ENCODE measurements at places on chromosomes 12 and 14.
A peak's percentile ranks its signal among the peaks of the same experiment; 100 is the strongest.

- DNase-seq = no peak
Measured at GRCh38 chr12:93261505-93262094, 116.1 kb upstream of the NUDT4 start.

DNA sequence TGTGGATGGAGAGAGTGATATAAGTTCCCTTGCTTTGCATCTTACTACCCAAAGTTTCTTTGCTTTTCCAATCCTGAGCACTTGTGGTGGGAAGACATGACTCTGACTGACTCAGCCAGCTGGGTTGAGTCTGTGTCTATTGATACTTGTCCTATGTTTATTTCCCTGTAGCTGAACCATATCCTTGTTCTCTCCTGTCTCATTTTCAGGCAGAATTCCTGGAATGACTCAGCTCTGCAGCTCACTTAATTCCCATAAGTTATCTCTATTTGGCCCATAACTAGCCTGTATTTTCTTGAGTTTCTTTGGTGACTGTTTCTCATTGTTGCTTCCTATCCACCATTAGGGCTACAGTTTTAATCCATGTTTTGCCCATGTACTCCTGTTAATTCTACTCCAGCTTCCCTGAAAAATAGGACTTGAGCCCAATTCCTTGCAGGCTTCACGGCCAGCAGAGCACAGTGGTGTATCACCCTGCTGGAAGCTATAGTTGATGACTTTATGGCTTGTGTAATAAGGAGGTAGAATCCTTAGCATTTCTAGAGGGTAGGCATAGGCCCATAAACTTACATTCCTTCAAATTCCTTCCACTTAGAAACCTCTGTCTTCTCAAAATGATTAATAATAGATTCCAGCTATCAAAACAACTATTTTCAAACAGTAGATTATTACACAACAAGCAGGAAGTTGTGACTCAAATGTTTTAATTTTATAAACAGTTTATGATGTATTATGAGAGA is 183.1 kb downstream of the TMTC3 start:
- DNase-seq = peak; percentile 93

- DNase-seq = no peak
Measured at GRCh38 chr14:45181806-45182205, 46.1 kb downstream of the FANCM start.

DNA sequence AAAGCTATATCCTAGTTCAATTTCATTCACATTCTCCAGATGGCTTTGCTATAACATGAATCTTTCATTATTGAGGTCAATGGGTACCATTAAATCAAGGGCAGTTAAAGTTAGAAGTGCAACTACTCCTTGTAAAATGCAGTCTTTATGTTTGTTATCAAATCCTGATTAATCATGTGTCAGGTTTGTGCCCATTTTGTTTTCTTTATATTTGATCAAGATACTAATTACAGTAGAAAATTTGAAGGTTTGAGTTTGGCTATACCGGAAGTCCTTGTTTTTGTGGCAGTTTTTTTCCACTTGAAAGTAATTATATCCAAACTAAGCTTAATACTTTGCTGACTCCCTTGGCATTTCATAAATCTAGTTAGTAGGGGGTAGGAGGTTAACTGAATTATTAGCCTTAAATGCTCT is 513.0 kb downstream of the DIO2 start:
- no peak for DNase-seq

DNA sequence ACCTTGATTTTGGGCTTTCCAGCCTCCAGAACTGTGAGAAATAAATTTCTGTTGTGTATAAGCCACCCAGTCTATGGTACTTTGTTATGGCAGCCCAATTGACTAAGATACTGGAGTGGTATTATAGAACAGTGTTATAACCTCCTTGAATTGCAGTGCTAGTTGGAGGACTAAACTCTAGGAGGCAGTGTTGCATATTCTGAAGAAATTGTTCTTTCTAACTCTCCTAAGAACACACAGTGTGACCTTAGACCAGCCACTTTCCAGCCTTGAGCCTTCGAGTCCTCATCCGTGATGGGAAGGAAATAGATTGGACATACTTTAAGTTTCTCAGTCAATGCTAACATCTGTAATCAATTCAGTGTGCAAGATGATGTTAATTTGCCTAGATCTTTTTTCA is 22.4 kb upstream of the LRRC10 start:
- no peak for DNase-seq

- DNase-seq = no peak
Measured at GRCh38 chr14:82778008-82778590, 1244.4 kb upstream of the SEL1L start.

DNA sequence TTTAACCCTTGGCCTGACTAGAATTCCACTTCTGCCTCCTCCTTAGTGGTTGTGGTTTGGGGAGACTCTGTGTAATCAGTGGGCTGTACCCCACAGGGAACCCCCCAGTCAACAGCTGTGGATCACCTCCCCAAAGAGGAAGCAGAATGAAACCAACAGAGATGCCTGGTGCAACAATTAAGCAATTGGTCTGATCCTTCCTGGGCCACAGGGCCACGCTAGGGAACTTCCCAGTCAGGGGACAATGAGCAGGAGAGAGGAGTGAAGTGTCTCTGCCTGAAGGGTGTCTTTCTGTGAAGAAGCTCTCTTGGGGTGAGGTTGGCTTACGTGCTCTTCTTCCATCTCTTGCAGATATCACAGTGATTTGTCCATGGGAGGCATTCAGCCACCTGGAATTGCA is 8.2 kb downstream of the PDE6H start:
- no peak for DNase-seq

DNA sequence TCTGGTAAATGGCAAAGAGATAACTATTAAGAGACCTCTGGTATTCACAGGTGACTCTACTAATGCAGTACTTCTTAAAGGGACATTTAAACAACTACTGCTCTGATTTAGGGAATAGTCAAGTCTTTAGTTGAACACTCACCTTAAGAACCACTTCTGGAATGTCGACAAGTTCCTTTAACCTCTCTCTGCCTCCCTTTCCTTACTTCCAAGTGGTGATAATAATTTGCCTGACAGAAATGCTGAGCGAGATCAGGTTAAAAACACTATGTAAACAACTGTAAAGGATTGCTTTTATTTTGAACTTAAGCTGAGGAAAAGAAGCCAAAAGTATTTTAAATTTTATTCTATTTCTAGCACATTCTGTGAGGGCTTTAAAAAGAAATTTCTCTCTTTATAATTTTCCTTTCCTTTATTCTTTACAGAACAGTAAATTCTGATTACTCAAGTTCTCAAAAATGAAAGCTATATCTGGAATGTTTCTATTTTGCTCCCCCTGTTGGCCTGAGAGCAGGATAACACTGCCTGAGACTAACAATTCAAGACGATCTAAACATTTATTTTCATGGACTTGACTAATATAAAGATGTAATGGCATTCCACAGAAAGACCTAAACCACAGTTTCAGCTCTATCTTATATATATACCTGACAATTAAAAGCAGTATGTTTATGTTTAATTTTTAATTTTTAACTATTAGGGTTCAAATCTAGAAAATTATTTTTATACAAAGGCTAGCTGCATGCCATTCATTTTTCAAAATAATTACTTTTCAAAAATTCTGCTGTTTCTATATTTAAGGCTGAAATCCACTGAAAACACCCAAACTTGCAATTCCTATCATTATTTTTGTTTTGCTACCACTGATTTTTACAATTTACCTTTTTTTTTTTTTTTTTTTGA is 29.2 kb downstream of the ZCCHC8 start:
- DNase-seq = peak; percentile 50

DNA sequence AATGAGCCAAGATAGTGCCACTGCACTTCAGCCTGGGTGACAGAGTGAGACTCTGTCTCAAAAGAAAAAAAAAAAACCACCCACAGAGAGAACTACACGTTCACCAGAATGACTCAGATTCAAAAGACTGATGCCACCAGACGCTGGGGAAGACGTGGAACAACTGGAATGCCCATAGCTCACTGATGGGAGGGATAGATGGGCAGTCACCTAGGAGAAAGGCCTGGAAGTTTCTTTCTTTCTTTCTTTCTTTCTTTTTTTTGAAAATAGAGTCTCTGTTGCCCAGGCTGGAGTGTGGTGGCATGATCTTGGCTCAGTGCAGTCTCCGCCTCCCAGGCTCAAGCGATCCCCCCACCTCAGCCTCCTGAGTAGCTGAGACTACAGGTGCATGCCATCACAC is 10.0 kb upstream of the KLC1 start:
- no peak for DNase-seq

- DNase-seq = no peak
Measured at GRCh38 chr12:96063046-96063445, 27.7 kb upstream of the LTA4H start.

DNA sequence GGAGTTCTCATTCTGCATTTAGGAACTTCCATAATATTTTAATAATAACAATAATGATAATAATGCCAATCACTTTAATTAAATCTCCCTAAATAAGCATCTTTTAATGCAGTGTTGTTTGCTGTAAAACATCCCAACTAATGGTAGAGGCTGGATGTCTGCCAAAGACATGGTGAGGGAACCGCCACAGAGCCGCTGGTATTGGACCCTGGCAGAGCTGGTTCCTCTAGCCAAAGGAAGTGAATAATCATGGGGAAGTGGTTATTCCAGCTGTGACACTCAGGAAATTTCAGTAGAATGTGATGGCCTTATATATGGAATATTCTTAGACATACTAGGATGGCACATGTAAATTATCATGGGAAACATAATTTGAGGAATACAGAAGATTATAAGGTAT is 483.3 kb downstream of the ZFP36L1 start:
- DNase-seq = no peak

DNA sequence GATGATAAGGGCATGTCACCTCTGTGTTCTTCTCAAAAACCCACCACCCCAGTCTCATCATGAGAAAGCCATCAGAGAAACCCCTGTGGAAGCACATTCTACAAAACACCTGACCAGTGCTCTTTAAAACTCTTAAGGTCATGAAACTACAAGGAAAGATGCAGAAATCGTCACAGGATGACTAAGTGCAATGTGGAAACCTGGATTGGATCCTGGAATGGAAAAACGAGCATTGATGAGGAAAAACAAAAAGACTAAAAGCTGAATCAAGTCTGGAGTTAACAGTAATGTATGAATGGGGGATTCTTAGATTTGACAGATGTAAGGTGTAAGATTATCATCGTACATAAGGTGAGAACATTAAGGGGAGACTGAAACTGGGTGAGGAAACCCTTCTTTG is 211.0 kb downstream of the TBX5 start:
- no peak for DNase-seq

DNA sequence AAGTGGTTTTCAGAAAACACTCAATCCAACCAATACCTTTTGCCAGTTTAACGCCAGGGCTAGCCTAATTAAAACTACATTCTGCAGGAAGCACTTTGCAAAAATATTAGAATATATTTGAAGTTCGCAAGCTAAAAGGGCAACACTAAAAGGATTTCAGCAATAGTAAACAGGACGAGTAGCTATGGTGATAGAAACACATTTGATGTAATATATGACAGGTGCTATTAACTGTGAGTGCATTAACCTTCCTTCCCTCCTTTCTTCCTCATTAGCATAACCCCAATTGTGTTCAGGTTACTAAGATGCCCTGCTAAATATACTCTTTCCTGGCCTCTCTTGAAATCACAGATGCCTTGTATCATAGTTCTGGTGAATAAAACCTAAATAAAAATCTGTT is 85.6 kb upstream of the TMCC3 start:
- DNase-seq = no peak

GRCh38 chr14:24659916-24660570 is 26.1 kb upstream of the GZMB start:
- no peak for DNase-seq

- DNase-seq = no peak
Measured at GRCh38 chr14:80958226-80958625, 2.8 kb downstream of the TSHR start.

DNA sequence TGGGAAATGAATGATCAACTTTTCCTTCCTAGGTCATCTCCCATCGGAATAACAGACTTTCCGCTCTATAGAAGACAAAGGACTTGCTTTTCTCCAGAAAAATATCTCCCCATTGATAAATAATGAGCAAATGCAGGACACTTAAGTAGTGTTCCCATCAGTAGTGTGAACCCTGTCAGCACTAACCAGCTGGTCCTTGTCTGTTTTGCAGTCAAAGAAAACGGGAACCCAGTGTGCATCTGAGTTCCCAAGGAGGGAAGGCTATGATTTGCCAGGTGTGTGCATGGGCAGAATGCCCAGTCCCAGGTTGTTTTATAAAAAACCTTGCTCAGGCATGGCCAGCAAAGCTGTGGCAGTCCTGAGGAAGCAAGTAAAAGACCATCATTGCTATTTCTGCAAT is 256.5 kb upstream of the HMGA2 start:
- no peak for DNase-seq

DNA sequence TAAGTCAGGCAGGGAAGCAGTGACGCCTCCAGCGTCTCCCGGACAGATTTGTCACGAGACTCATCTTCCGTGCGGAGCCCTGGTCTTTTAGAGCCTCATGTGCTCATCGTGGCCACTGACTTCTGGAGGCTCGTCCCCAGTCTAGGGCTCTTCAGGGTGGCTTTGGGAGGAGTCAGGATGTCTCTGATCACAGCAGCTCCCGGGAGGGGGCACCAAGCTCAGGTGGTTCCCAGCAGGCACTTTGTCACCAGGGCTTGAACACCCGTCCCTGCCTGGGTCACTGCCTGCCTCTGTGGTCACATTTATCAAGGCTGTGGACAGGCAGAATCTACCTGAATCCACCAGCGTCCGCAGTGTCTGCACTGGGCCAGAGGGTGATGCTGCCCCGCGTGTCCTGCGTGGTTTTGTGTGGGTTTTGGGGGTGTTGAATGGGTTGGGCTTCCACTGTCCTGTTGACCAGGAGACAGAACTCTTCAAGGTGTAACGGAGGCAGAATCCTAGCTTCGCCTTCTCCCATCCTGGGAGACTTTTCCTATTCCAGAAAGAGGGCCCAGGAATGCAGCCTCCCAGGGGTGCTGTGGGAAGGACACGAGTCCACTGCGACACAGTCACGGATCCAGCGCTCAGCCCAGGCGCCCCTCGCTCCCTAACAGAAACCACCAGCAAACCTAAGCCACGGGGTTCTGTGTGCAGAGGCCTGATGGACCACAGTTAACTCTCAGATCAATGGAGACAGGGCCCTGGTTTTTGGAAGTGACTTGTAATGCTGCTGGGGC is 132.3 kb downstream of the ADGRD1 start:
- no peak for DNase-seq

- no peak for DNase-seq
Measured at GRCh38 chr12:29346769-29347421, 34.1 kb downstream of the ERGIC2 start.

GRCh38 chr12:1791104-1791841 is 29.1 kb upstream of the LRTM2 start:
- DNase-seq = no peak

GRCh38 chr12:59678759-59679411 is 83.1 kb downstream of the SLC16A7 start:
- DNase-seq = no peak

DNA sequence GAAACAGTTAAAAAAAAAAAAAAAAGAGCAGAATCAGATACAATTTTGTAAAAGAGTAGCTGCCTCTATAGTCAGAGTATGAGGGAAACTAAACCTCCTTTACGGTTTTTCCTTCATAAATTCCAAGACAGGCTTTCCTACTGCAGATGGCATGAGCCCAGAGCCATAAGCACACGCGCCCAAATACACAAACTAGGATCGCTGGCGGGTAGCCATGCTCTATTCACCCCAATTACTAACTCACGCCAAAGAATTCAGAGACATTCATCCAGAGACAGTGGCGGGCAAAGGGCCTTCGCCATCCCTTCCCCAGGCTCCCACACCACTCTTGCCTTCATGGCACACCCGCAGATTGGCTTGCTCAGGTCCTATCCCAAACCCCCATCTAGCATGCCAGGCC is 48.2 kb downstream of the MOK start:
- no peak for DNase-seq

All from AG09319 (cell line).